ENCODE measurements at places on chromosomes 1 and 21.

DNA sequence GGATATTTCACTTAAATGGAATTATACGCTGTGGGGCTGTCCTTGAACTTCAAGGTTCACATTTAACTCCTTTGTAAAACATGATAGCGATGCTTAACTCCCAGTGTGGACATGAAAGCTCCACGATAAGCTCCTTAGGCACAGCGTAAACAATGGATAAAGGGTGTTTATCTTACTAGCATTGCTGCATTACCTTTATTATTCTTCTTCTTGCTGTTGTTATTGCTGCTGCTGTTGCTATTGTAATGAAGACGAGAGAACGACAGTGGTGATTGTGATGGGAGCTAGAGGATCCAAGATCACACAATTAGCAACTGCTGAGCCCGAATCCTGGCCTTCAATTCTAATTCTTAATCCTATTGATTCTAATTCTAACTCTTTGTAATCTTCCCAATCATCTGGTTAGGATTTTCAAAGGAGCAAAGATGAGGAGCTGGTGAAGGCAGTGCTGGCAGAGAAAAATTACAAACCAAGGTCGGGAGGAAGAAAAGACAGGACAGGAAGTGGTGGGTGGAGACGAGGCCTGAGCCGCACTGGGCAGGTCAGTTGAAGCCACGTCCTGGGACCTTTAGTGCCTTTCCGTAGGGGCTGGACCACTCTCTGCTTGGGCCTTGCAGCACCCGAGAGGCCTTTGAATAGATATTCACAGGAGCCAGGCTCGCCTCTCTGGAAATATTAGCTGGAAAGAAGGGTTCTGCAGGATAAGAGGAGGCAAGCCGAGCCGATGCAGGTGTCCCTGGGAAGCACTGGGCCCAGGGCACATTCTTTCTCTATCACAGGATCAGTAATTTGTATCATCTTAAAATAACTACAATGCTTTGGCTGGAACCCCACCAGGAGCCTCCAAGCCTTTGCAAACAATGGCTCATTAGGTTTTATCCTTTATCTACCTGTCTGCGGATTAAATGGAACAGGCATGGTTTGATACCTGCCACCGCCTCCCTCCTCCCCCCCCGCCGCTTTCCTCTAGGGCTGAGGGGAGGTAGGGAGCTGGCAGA is 571.6 kb downstream of the AJAP1 start:
- DNase-seq, result no peak

DNA sequence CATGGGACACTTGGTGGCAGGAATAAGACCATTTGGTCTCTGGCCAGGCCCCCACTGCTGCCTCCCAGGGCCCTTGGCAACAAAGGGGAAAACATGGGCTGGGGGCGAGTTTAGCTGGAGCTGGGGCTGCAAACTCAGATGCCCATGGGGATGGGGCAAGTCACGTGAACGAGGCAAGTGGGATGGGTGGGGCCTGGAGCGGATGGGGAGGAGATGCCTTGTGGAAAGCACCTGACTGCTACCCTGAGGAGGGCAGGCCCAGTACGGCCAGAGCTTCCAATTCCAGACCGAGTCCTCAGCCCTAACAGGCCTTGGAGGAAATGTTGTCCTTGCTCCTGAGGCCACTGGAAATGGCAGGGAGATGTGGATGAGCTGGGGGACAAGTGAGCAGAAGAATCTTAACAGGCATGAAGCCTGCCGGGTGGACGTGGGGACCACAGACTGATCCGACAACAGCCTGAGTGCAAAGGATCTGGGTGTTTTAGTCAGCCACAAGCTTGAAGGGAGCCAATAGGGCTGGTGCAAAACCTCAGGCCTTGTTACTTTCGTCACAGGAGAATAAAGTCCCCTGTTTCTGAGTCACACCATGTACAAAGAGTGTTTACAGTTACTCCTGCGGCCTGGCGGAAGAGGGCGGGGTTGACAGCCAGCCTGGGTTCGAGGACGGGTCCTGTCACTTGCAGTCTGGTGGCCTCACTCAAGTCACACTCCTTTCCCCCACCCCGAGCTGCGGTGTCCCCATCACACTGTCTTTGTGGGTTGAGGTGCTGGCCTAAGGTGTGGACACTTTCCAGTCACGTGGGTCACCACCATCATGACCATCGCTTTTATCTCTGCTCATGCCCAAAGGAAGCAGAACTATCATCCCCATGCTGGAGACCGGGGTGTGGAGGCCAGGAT is 19.1 kb downstream of the RUNX3 start:
- DNase-seq, result peak; percentile 62

DNA sequence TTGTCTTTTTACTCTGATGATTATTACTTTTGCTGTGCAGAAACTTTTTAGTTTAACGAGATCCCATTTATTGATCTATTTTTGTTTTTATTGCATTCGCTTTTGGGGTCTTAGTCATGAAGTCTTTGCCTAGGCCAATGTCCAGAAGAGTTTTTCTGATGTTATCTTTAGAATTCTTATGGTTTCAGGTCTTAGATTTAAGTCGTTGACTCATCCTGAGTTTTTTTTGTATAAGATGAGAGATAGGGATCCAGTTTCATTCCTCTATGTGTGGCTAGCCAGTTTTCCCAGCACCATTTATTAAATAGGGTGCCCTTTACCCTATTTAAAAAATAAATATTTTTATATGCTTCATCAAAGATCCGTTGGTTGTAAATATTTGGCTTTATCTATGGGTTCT is 13.2 kb downstream of the MAN1C1 start:
- no peak for DNase-seq

- DNase-seq, result no peak
Measured at GRCh38 chr1:109241841-109242345, 7.4 kb upstream of the CELSR2 start.

- no peak for DNase-seq
Measured at GRCh38 chr1:173300061-173301044, 93.2 kb upstream of the TNFSF4 start.

GRCh38 chr1:178529364-178530036 is 16.6 kb downstream of the TEX35 start:
- no peak for DNase-seq

GRCh38 chr1:228008391-228009115 is 1.8 kb downstream of the WNT3A start:
- no peak for DNase-seq

DNA sequence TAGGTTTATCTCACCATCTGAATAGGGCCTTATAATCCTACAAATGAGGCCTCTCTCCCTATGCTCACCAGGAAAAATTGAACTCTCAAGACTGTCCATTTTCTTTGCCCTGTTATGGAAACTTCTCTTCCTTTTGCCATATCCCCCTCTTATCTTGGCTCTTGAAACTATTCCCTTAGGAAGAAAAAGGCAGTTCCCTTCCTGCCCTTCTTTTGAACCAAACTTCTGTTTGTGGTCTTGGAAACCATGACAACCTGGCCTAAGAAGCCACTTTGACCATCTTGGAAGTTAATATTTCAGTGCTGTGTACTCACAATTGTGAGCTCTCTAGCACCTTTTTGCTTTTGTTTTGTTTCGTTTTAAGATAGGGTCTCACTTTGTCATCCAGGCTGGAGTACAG is 40.0 kb downstream of the ATP2B4 start:
- DNase-seq, result no peak

- no peak for DNase-seq
Measured at GRCh38 chr1:214683621-214684020, 80.6 kb downstream of the CENPF start.

DNA sequence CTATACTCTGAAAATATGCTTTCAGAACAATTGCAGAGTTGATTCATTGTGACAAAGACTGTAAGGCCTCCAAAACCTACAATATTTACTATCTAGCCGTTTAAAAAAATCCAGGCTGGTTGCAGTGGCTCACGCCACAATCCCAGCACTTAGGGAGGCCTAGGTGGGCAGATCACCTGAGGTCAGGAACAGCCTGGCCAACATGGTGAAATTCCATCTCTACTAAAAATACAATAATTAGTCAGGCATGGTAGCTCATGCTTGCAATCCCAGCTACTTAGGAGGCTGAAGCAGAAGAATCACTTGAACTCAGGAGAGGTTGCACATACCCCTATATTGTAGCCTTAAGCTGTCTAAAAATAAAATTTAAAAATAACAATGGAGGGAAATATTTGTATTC is 5.3 kb upstream of the TFF2 start:
- no peak for DNase-seq

DNA sequence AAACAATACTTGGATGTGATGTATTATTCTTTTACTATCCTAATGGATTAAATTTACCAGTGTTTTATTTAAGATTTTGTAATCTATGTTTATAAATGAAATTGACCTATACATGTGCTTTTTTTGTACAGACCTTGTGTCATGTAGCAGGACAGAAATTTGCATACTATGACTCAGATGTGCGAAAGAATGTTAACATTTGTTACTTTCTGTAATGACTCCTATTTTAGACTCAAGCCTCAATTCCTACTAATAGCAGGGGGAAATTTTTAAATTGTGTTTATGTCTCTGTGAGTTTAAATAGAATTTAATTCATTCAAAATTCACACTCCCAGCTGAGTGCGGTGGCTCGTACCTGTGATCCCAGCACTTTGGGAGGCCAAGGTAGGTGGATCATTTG is 21.8 kb upstream of the RIMKLA start:
- DNase-seq, result no peak

DNA sequence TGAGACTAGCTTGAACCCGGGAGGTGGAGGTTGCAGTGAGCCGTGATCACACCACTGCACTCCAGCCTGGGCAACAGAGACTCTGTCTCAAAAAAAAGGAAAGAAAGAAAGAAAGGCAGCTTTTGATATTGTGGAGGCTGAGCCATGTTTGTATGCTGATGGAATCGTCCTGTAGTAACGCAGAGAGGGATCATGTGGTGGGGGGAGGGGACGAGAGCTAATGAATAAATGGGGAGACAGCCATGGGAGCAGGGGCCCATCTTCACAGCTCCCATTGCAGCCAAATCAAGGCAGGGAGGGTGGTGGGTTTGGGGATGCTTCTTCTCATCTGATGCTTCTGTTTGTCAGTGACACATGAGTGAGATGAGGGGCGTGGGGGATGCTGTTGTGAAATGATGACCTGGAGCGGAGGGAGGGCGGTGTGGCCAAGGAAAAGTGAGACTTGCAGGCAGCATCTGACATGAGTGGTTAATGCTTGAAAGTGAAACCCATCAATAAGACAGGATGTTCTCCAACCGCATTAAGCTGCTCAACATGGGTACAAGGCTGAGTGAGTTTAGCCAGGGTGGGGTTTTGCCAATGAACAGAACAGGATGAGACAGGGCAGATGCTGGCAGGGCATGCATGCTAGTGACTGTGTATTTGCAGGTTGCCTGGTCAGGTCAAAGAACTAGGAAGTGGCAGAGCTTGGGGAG is 16.7 kb downstream of the SPATA21 start:
- peak; percentile 37 for DNase-seq

- DNase-seq, result no peak
Measured at GRCh38 chr1:58968360-58968952, 184.6 kb upstream of the JUN start.

GRCh38 chr1:29683472-29683871 is 447.1 kb downstream of the PTPRU start:
- DNase-seq, result no peak

GRCh38 chr1:26690157-26690556 is 5.7 kb upstream of the ARID1A start:
- DNase-seq, result no peak

- DNase-seq, result no peak
Measured at GRCh38 chr1:35443768-35444518, 113.3 kb downstream of the KIAA0319L start.

GRCh38 chr1:99347041-99347684 is 82.9 kb downstream of the PLPPR4 start:
- DNase-seq, result no peak

GRCh38 chr1:209926045-209926444 is 12.0 kb upstream of the SYT14 start:
- no peak for DNase-seq

GRCh38 chr1:44086692-44087474 is 31.7 kb upstream of the KLF17 start:
- no peak for DNase-seq

- no peak for DNase-seq
Measured at GRCh38 chr1:89953929-89954328, 41.0 kb upstream of the ZNF326 start.

DNA sequence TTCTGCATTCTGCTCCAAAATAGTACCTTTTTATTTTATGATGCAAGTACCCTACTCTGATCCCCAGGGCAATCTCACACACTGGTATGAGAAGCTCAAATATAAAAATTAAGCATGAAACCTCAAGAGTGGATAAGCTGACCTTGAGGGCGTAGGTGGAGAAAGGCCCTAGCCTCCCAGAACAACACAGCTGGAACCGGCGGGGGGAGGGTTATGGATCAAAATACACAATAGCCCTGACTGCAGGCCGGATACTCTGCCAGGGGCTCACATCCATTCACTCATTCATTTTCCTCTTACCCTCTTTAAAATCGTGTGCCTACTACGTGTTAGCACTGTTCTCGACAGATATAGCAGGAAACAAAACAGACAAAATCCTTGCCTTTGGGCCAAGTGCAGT is 32.8 kb upstream of the ECE1 start:
- no peak for DNase-seq

DNA sequence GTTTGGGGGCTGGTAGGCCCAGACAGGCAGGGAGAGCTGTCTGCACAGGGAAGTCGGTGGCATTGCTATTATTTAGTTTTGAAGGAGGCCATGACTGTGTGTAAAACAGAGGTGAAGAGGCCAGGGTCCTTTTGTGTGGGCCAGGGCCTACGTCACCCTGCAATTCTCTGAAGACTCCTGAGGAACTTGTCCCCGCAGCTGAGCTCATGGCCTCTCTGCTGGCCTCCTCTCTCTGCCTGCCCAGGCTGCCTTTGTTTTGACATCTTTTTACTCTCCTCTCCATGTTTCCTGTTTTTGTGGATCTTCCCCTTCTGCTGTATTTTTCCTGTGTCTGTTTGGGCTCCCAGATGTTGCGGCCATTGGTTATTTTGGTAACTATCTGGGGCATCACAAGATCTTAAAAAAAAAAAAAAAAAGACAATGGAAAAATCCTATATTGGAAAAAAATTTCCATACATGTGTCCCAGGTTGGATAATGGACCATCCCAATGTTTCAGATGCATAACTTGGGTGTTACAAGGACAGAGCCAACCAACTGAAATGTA is 280.7 kb downstream of the RPS6KC1 start:
- DNase-seq, result no peak

All from activated T-helper 1 cell treated with Interleukin-2 at 50 U/mL for 16 hours (primary cell).